ENCODE measurements at places on chromosomes 11 and 22. TPM values are rescaled to one million over a fixed set of nuclear protein-coding genes. Genes with fewer than 3 reads are reported as not detected.

Gene LRFN4
- 23.6 TPM for total RNA-seq

Gene CDKN1C
- 13.7 TPM for total RNA-seq

Gene POTEH
- not detected for total RNA-seq

Gene C11orf91
- not detected for total RNA-seq

Gene DDI1
- total RNA-seq = not detected

Gene OSBP2
- 4.0 TPM for total RNA-seq

Gene SCGB1A1
- not detected for total RNA-seq

Gene WNT11
- total RNA-seq = not detected

Gene ANO1
- total RNA-seq = not detected

Gene CEP126
- total RNA-seq = 1.6 TPM

Gene MS4A2
- total RNA-seq = not detected

Gene H19
- 0.50 TPM for total RNA-seq
